NAMALWA (cell line): ENCODE measurements at places on chromosomes 1 and 21.

GRCh38 chr1:100657876-100658715 lies 61.4 kb upstream of the VCAM1 start:
- DNase-seq, result no peak

DNA sequence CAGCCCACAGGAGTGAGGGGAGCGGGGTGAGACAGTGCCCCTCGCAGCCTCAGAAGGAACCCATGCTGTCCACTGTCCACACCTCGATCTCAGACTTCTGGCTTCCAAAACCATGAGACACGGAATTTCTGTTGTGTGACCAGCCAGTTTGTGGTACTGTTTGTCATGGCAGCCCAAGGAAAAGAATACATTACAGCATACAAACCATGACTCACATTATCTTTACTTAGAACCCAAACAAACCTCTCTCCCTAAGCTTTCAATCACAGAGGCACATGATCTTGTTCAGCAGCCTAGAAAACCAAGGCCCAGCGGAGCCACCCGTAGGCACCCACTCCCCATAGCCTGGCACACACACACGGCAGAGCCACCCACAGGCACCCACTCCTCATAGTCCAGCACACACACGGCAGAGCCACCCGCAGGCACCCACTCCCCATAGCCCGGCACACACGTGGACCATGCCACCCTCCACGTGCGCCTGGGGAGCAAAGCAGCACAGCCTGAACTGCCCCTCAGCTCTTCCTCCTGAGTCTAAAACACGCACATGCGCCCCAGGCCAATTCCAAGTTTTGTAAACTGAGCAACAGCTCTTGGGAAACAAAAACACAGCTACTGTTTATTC lies 458 bp upstream of the KRTAP10-4 start:
- no peak for DNase-seq

DNA sequence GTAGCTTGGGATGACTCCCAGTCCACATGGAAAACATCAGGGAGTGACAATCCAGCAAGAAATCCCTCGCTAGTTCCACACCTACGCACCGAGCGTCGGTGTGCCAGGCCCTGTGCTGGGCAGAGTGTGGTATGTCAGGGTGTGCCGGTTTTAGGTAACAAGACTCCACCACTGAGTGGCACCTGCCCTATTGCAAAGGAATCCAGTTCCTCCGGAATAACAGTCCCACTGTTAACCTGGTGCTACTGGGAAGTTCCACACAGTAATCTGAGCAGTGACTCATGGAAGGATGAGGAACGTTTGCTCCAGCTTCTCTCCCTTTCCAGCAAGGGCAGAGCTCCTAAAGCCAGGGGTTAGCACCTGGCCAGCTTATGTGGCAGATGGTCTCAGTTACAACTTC lies 14.3 kb downstream of the RNF207 start:
- no peak for DNase-seq

GRCh38 chr1:9388335-9389180 lies 95.9 kb downstream of the SPSB1 start:
- DNase-seq, result no peak

DNA sequence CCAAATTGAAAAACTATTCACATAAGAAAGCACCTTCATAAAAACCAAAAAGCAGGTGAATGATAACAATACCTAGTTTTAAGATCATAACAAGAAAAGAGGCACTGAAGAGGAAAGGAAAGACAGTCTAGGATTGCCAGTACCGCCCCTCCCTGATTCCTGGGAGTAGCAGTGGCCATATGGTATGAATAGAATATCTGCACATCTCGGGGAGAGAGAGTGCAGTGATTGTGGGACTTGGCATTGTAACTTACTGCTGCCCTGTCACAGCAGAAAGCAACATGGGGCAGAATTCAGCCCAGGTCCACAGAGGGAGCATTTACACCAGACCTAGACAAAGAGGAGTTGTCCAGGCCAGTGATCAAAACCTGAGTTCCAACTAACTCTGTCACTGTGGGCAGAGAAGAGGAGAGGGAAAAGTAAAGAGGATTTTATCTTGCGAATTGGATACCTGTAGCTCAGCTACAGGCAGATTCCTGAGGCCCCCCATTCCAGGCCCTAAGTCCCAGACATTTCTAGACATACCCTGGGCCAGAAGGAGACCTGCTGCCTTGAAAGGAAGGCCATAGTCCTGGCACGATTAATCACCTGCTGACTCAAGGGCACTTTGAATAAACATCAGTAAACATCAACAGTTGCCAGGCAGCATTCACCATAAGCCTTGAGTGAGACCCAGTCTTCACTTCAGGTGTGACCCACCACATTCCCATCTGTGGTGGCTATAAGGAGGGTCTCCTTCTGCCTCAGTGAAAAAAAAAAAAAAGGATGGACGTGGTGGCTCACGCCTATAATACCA lies 397.5 kb downstream of the TGFB2 start:
- no peak for DNase-seq

DNA sequence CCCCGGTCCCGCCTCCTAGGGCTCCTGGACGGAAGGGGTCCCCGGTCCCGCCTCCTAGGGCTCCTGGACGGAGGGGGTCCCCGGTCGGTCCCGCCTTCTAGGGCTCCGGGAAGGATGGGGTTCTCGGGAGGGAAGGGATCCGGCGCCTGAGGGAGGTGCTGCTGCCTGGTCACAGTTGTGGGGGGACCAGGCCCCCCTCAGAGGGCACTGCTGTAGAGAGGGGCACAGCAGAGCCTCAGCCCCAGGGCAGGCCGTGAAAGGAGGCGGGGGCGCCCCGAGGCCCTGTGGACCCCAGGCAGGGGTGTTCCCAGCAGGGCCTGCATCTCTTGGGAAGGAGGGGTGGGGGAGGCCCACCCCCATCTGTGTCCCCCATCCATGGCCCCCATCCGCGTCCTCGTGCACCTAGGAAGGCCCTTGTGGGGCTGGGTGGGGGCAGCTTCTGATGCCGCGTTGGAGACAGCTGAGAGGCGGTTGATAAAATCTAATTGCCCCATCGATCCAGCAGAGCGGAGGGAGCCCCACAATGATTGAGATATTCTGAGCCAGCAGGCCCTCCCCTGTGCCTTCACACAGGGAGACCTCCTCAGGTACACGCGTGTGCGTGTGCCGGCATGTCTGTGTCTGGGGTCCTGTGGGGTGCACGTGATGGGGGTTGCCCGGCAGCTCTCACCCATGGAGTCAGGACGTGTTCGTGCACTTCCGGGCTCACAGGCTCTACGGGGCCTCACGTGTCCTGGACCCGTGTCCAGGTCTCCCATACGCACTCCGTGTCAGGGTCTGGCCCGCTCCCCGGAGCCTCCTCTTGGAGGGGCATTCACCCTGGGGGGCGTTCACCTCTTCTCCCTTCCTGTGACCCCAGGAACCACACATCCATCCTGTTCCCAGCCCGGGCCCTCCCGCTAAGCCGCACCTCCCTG lies 12.9 kb downstream of the SAMD11 start:
- DNase-seq, result no peak

DNA sequence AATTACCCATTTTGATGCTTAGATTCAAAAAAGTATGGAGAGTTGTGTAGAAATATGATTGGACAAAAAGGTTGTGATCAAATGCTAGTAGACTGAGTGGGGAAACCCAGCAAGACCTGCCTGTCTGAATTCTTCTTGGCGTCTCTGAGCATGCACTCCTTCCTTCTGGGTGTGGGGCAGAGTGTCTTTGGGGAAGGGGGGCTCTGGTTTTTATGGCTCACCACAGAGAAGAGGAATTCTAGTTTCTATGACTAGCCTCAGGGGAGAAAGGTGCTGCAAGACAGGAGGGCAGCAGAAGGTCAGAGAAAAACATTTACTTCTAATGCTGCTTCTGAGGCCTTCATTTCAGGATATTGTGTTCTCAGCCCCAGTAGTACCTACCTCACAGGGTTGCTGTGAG lies 33.9 kb upstream of the PIGC start:
- DNase-seq, result no peak

GRCh38 chr1:3504822-3505153 lies 50.3 kb downstream of the ARHGEF16 start:
- no peak for DNase-seq

- DNase-seq, result no peak
These were observed 184.7 kb downstream of the VPS13D start for GRCh38 chr1:12414444-12415018.

DNA sequence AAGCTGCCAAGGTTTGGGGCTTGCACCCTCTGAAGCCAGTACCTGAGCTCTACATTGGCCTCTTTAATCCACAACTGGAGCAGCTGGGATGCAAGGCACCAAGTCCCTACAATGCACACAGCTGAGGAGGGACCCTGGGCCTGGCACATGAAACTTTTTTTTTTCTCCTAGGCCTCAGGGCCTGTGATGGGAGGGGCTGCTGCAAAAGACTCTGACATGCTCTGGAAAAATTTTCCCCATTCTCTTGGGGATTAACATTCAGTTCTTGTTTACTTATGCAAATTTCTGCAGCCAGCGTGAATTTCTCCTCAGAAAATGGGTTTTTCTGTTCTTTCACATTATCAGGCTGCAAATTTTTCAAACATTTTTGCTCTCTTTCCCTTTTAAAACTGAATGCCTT lies 1072.2 kb downstream of the BRINP3 start:
- no peak for DNase-seq

DNA sequence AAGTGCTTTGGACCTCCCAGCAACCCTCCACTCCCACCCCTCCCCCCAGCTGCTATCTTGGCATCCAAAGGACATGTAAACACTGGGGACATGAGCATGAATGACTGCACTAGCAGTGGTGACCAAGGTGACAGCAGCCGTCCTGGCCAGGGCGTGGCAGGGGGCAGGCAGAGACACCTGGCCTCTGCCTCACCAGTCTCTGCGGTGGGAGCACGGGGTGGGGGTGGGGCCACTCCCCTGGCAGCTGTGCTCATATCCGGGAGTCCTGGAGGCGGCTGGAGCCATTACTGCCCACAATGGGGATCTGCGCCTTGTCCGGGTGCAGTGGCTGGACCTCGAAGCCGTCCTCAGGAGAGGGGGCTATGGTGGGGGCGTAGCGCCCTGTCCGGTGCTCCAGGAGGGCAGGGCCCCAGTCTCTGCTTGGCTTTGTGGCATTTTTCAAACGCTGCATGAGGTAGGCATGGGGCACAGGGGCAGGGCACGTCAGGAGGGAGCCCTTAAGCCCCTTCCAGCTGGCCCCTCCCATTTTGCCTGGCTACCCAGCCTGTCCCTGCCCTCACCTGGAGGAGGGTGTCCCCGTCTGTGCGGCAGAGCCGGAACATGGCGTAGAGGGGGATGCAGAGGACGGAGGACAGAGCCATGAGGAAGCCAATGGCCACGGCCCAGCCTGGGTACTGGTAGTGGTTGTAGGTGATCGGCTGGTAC lies 6.0 kb downstream of the CCDC24 start:
- DNase-seq, result no peak

GRCh38 chr1:85203573-85204171 lies 2.9 kb upstream of the SYDE2 start:
- DNase-seq, result no peak

- DNase-seq, result no peak
These were observed 33.5 kb upstream of the ABCD3 start for GRCh38 chr1:94384485-94385265.

- DNase-seq, result no peak
These were observed 109.0 kb downstream of the PATJ start for GRCh38 chr1:61851235-61851634.

DNA sequence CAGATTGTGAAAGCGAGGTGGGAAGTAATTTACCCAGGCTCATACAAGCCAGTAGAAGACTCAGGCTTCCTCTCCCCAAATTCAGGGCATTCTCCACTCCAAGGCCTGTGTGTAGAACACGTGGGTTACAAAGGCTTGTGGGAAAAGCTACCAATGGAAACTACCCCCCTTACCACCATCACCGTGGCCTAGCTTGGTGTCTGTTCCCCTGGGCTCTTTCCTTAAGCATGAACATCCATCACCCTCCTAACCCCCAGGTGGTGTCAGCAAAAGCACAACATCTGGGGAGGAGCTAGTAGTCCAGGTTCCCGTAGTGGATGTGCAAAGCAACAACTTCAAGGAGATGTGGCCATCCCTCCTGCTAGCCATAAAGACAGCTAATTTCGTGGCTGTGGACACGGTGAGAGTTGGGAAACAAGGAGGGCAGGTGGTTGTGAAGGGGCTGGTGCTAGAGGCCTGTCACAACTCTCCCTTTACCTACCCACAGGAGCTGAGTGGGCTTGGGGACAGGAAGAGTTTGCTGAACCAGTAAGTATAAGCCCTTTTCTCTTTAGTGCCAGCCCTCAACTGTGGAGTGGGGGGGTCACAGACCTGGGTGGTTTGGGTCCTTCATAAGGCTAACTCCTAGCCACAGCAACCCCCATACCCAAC lies 701 bp upstream of the MUTYH start:
- DNase-seq, result peak; percentile 62

DNA sequence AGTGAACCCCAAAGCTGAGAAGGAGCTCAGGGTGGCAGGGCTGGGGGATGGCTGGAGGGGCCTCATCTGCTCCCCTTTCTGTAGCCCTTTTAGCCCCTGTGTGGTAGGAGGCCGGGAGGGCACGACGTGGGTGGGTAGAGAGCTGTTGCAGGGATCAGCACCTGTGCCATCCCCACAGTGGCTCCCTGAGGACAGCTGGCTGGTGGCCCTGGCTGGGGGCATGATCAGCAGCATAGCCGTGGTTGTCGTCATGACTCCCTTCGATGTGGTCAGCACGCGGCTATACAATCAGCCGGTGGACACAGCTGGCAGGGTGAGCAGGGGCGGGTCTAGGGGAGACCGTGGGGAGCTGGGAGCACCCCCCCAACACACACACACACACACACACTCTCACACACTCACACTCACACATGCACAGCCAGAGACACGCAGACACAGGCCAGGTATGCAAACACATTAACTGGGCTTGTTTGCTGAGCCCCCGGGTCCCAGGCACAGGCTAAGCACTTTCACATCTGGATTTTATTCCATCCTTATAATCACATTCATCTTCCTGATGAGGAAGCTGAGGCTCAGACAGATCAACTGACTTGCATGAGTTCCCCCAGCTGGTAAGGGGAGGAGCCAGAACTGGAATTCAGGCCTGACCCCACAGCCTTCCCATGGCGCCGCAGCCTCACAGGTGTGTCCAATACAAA lies 2.5 kb downstream of the SLC25A34 start:
- no peak for DNase-seq

DNA sequence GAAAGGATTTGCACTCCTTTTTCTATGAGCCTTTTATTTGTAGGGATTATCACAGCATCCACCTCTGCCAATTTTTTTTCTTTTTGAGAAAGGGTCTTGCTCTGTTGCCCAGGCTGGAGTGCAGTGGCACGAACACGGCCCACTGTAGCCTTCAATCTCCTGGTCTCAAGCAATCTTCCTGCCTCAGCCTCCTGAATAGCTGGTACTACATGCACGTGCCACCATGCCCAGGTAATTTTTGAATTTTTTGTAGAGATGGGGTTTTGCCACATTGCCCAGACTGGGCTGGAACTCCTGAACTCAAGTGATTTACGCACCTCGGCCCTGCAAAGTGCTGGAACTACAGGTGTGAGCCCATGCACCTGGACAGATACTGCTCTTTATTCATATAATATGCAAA lies 2.1 kb downstream of the SAMSN1 start:
- no peak for DNase-seq

GRCh38 chr1:245464290-245464689 lies 309.5 kb downstream of the KIF26B start:
- DNase-seq, result no peak

GRCh38 chr21:41653243-41653953 lies 113.5 kb downstream of the RIPK4 start:
- no peak for DNase-seq

GRCh38 chr1:93961906-93962305 lies 52.7 kb upstream of the GCLM start:
- DNase-seq, result no peak

GRCh38 chr21:42724226-42724920 lies 71.0 kb downstream of the PDE9A start:
- DNase-seq, result no peak

- no peak for DNase-seq
These were observed 107.7 kb downstream of the MAB21L3 start for GRCh38 chr1:116218922-116219321.

- no peak for DNase-seq
These were observed 110.1 kb downstream of the SPSB1 start for GRCh38 chr1:9402717-9403225.

- DNase-seq, result peak; percentile 39
These were observed 64.1 kb upstream of the RNPC3 start for GRCh38 chr1:103461161-103462105.
